ENCODE measurements at places on chromosomes 4 and X.

DNA sequence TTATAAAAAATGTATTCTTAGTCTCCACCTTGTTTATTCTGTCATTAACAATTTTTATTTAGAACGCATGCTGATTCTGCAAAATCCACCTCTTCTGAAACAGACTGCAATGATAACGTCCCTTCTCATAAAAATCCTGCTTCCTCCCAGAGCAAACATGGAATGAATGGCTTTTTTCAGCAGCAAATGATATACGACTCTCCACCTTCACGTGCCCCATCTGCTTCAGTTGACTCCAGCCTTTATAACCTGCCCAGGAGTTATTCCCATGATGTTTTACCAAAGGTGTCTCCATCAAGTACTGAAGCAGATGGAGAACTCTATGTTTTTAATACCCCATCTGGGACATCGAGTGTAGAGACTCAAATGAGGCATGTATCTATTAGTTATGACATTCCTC is 75.6 kb upstream of the SMARCA5 start:
- DNase-seq: no peak

GRCh38 chrX:103919270-103919637 is 43.2 kb upstream of the TMSB15B start:
- DNase-seq: no peak

DNA sequence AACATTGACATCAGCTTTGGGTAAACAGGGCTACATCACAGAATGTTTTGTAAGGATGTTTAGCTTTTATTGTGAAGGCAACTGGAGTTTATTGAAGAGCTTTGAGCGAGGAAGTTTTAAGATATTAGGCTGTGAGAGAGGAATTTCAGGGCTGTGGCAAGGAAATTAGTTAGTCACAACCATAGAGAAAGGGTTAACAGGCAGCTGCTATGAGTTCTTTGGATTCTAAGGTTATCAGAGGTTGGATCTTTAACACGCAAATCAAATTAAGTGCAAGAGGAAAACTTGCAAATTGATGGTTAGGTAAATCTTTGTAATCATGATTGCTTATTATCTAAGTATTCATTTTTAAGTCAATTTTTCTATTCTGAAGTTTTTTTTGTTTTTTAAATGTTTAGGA is 156.0 kb downstream of the UGT8 start:
- DNase-seq: no peak

DNA sequence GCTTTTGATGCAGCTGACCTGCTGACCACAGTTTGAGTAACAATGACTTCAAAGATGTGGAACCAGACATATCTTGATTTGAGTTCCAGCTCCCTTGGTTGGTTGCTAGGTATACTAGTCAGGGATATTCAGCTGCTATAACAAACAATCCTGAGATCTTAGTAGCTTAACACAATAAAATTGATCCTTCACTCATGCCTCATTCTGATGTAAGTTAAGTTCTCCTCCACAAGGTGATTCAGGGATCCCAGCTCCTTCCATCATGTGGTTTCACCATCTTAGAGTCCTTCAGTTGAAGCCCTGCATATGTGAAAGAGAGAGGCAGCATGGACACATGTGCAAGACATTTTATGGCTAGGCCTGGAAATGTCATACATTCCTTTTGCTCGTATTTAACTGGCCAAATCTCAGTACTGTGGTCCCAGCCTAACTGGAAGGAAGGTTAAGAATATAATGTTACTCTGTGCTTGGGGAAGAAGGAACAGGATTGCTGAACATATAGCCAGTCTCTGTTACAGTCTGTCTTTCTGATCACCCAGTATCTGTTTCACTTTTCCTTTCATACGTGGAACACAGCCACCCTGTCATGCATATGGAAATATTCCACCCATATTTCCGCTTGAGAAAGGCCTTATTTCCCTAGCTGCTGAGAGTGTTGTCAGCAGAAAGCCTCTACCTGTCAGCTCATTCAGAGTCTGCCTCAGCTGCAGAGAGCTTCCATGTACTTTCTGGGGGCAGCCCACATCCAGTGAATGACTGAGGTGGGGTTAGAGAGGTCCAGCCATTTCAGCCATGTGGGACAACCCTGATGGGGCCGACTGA is 7.1 kb downstream of the SMIM9 start:
- DNase-seq: no peak

GRCh38 chrX:132482632-132483031 is 6.2 kb downstream of the MBNL3 start:
- no peak for DNase-seq

- peak; percentile 27 for DNase-seq
These were observed 3.8 kb upstream of the RADX start for GRCh38 chrX:106608016-106608415.

GRCh38 chrX:1493877-1494510 is 41.3 kb upstream of the ASMTL start:
- DNase-seq: peak; percentile 62

GRCh38 chr4:177109769-177110168 is 199.9 kb upstream of the NEIL3 start:
- no peak for DNase-seq

Measured in CD4-positive, alpha-beta T cell treated with Interleukin-15 for 1 hour (primary cell).